ENCODE measurements at places on chromosomes 4 and X.

- no peak for DNase-seq
Measured at GRCh38 chrX:104282166-104282725, 27.5 kb upstream of the ESX1 start.

- no peak for DNase-seq
Measured at GRCh38 chr4:89108091-89108490, 3.2 kb upstream of the TIGD2 start.

DNA sequence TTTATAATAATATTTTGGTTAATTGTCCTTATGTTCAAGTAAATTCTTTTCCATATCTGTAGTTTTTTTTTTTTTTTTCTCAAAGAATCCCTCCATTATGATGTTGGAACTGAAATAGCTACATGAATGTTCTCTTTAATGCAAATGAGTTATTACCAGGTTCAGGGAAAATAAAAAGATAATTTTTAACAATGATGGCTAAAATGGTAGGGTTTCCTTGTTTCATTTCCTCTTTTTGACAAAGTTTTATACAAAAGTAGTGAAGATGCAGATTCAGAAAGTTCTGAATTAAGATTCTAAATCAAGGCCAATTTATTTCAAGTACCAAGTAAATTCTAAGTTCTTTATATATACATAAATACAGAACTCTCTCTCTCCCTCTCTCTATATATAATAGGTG is 779.0 kb upstream of the INTU start:
- DNase-seq, result no peak

DNA sequence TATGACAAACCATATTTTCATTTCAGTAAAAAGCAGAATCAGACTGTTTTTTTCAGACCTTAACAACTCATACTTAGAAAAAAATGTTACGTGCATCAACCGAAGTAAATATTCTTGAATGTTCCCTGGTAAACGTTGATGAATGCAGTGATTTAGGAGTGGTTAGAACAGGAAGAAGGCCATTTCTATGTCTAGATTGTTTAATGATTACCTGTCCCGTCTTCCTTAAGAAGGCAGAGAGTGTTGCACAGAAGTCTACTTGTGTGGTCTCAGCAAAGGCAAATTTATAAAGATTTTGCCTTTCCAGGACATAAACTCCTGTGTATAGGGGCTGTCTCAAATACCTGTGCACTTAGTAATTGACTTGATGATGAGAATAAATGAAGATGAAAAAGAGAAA is 134.5 kb downstream of the MGST2 start:
- DNase-seq, result no peak

- no peak for DNase-seq
Measured at GRCh38 chr4:180486342-180486741, 1756.9 kb upstream of the TENM3 start.

DNA sequence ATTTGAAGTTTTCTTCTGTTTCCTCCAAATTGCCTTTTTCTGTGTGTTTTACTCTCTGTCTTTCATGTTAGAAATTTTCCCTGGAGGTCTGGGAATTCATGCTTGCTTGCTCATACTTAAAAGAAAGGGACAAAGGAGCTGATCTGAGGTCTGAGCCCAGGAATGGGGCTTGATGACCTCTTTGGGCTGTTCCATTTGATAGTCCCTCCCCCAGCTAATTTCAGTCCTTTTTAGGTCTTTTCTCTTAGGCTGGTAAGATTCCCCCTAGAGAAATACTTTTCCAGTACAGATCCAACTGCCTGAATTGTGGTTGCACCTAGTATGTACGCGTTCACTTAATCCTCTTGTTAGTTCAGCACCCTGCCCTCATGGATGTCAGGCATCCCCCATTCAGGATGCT is 5.5 kb upstream of the PIGA start:
- DNase-seq, result no peak

DNA sequence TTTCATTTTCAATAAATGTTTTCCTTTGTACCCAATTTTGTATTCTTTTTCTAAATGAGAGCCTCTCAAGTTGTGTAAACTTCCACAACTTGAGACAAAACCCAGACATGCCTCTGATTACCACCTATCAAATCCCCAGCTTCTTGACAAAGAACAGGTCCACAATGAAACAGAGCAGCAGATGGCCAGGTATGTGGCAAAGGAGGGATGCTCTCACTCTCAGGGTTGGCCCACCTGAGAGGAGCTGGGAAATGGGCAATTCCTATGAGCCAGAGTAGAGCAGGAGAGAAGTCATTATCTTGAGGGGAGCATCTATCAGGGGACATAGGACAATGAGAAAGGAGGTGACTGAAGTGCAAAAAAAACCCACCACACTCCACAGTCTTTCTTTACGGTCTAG is 273.5 kb upstream of the FAM241A start:
- DNase-seq, result no peak

GRCh38 chr4:170497689-170498088 is 407.9 kb upstream of the AADAT start:
- no peak for DNase-seq

GRCh38 chr4:37689353-37690095 is 3.3 kb upstream of the RELL1 start:
- DNase-seq, result no peak

GRCh38 chr4:169791527-169792156 is 33.9 kb upstream of the HPF1 start:
- peak; percentile 5 for DNase-seq

DNA sequence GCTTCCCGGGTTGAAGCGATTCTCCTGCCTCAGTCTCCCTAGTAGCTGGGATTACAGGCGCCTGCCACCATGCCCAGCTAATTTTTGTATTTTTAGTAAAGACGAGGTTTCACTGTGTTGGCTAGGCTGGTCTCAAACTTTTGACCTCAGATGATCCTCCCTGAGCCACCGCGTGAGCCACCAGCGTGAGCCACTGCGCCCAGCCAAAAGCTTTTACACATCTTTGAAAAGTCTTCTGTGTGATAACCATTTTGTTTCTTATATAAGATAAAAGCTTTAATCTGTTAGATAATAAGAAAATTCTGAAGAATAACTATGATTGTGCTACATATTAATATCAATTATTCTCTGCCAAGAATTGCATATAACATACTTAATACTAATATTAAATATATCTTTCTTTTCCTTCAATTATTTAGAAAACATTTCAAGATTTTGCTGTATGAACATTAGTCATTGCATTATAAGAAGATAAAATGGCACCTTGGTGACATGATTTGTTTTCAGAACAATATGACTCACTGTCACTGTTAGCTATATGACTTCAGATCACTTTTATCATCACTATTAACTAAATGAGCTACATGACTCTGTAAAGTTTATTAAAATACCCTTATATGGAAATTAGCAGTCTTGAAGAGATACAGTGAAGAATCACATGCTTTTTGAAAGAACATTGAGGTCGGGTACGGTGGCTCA is 33.4 kb downstream of the RUFY3 start:
- DNase-seq, result no peak

GRCh38 chr4:11081006-11081405 is 347.7 kb downstream of the HS3ST1 start:
- DNase-seq, result no peak

DNA sequence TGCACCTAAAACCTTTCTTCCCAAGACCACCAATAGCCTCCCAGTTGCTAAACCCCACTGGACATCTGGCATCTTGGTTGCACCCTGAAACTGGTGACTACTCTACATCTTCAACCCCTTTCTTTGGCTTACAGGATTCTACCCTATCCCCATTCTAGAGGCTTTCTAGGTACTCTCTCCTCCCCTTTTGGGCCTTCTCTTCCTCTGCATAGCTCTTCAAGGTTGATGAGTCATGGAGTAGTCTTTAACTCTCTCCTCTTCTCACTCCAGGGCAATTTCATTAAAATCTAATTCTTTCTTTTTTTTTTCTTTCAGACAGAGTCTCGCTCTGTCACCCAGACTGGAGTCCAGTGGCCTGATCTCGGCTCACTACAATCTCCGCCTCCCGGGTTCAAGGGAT is 16.8 kb downstream of the APOO start:
- DNase-seq, result no peak

DNA sequence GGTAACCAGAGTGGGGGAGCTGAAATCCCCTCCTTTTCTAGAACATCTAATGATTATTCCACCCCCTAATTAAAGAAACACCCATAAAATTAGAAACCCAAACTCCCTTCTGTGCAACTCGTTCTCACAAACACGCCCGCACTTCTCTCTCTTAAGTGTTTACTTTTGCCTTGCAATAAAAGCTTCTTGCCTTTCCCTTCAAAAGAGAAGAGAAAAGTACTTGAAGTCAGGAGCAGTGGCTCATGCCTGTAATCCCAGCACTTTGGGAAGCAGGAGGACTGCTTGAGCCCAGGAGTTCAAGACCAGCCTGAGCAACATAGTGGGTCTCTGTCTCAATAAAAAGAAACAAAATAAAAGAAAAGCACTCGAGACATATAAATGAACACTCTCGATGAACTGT is 3.6 kb upstream of the GPR173 start:
- no peak for DNase-seq

DNA sequence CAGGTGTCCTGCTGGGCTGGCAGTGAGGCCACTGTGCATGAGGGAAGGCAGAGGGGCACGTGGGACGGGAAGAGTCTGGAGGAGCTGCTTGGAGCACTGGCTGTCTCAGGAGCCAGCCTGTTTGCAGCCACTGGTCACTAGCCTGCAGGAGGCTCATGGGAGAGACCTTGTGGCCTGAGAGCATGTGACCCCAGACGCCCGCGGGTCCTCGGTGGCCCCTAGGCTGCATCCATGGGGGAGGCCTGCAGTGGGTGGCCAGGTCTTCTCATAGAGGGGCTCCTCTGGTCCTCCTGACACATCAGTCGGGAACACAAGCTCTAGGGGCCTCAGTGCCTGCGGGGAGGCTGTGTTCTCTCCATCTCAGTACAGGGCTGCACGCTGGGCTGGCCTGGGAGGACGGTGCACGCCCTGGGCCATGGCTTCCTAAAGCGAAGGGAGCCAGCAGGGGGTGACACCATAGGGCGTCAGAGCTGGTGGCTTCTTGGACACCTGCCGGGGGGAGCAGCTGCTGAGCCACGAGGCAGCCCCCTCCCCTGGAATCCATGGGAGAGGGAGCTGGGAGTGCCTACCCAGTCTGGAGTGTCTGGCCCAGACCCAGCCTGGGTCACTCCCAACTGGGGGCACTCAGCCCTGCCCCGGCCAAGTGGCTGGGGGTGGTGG is 12.3 kb downstream of the NAT8L start:
- DNase-seq, result no peak

DNA sequence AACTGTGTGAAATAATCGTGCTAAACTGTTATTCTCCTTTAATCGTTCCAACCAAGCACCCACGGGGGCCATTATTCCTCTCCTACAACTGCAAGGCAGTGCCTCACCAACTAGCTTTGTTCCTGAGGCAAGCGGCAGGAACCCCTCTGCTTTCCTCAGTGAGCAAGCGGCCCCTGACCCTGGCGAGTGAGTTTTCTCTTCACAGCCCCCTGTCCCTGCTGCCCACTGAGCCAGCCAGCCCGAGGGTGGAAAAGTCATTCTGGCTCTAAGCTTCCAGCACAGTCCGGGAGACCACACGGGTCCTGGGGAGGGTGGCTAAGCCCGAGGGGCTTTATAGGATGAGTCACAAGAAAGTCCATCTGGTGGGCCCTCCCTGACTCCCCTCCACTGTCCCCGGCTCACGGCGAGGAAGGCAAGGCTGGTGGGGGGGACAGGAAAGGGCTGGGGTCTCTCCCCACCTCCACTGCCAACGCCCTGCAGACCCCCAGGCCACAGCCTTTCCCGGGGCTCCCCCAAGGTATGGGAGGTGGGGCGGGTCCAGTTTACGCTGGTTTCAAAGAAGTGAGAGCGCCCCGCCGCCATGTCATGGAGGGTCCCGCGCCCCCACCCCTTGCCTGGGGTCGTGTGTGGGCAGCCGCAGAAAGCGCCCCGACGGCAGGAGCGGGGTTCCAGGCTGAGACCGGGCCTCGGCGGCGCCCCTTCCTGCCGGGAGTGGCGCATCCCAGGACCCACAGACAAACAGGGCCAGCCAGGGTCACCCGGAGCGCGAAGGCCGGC is 45.0 kb downstream of the CPLX1 start:
- DNase-seq, result no peak

DNA sequence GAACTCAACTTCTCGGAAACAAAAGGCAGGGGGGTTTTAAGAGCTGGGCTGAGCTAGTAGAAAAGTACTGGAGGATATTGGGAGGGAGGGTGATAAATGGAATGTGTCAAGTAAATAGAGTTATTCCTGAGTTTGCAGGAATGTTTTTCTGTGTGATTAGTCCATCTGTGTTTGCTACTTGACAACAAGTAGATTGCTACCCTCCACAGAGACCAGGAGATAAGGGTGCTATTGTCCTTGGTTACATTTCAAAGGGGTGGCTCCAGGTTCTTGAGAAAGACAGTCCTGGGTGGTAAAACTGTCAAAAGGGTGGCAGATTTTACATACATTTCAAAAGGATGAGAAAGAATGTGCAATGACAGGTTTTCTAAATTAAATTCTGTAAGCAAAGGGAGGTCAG is 181.2 kb upstream of the PPP3CA start:
- no peak for DNase-seq

DNA sequence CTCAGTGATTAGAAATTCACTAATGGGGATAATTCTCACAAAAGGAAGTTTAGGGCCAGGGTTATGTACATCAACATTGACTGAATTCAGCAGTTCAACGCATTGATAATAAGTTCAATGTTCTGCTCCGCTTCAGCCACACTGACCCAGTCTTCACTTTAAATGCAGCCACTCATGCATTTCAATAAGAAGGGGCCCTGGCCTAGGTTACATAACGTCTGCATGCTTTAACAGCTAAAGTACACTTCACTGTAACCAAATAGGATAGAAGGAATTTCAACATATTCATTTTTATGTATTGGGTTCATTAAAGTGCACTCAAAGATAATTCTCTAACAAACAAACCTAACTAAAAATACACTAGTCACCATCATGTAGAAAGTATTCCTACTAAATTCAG is 12.8 kb upstream of the TSPAN7 start:
- no peak for DNase-seq

GRCh38 chr4:79576429-79576753 is 168.4 kb upstream of the GK2 start:
- no peak for DNase-seq

DNA sequence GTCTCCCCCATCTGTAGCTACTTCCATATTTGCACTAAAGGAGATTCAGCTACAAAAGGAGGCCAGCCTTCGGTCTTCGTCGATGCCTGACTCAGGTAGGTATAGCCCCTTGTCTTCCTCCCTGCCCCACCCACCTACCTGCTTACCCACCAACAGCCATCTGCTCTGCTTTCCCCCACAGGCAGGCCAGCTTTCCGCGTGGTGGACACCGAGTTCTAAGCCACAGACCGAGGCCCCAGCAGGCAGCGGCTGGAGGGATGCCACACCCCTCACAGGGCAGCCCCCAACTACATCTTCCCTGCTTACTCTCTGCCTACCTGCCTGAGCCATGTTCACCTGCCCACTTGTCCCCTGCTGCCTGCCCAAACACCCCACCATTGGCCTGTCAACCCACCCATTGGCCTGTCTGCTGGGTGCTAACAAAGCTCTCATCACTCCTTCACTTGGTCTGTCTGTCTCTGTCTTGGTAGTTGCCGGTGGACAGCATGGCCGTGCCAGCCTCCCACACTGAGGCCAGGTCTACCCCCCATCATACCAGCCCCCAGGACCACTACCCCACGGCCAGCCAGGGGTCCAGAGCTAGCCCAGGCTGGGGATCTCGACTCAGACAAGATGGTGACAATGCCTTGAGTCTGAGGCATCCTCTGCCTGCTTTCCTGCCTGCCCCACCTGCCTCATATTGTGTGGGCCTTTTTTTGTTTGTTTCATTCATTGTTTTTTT is 4.1 kb upstream of the USP11 start:
- DNase-seq, result no peak

Data from activated naive CD4-positive, alpha-beta T cell treated with Interleukin-2 at 50 U/mL for 16 hours (primary cell).